Activated CD4-positive, CD25-positive, alpha-beta regulatory T cell (primary cell): ENCODE measurements at places on chromosomes 5 and 9.

- no peak for DNase-seq
Observed at GRCh38 chr5:7877851-7878250, 8.9 kb downstream of the MTRR start.

GRCh38 chr5:130890610-130891009 is 274.4 kb downstream of the HINT1 start:
- DNase-seq: no peak

DNA sequence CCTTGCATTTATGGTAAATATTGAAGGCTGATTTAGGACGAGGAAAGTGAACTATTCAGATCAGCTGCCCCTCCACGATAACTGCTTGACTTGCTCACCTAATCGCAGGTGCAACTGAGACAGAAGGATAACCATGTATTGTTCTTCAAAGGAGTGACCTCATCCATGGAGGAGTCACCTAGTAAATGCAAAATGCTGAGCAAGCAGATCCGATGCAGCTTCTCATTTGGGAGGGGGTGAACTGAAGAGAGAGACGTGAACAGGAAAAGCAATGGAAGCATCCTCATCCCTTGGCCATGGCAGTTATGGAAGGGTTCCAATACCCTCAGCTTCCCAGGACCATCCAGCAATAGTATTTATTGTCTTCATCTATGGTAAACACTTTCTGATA is 47.5 kb downstream of the RASGRF2 start:
- no peak for DNase-seq

- DNase-seq: no peak
Observed at GRCh38 chr5:5159282-5160103, 19.4 kb downstream of the ADAMTS16 start.
